Smooth muscle cell of bladder (primary cell): ENCODE measurements at places on chromosomes 3 and 15. TPM values are rescaled to one million over a fixed set of nuclear protein-coding genes. Genes with fewer than 3 reads are reported as not detected.

Gene IGSF10
- 0.71 and 6.1 TPM in 2 replicates for total RNA-seq

Gene SQOR
- total RNA-seq = 96.5 and 226 TPM in 2 replicates

Gene SELENOS
- 72.7 and 85.5 TPM in 2 replicates for total RNA-seq

Gene POTEB
- not detected in 2 replicates for total RNA-seq

Gene TMEM40
- total RNA-seq = not detected in 2 replicates

Gene HIGD2B
- not detected in 2 replicates for total RNA-seq

Gene IQCH
- 3.2 and 3.3 TPM in 2 replicates for total RNA-seq

Gene NOP10
- total RNA-seq = 178 and 197 TPM in 2 replicates

Gene CILP
- total RNA-seq = 0.28 and 0.65 TPM in 2 replicates

Gene AADACL2
- not detected in 2 replicates for total RNA-seq

Gene SMCO1
- total RNA-seq = not detected in 2 replicates

Gene WDR93
- under 0.01 and 0.14 TPM in 2 replicates for total RNA-seq

Gene CGNL1
- 0.28 TPM in 2 replicates for total RNA-seq

Gene GP5
- total RNA-seq = 0.09 and 0.14 TPM in 2 replicates

Gene LRRIQ4
- not detected in 2 replicates for total RNA-seq

Gene PLSCR2
- total RNA-seq = not detected in 2 replicates

Gene LTK
- total RNA-seq = under 0.01 TPM in 1 of 2 replicates, not detected in the other

Gene SI
- not detected in 2 replicates for total RNA-seq
